Adrenal gland (tissue), 19 donors: ENCODE measurements at places on chromosomes 5 and 9. TPM values are rescaled to one million over a fixed set of nuclear protein-coding genes. Genes with fewer than 3 reads are reported as not detected.

Gene RLN1
- not detected for polyA plus RNA-seq

Gene TAF11L8
- not detected for polyA plus RNA-seq

Gene HRCT1
- not detected for polyA plus RNA-seq

Gene LPAR1
- 9.6 TPM for polyA plus RNA-seq

Gene TAF9
- 152 TPM for polyA plus RNA-seq

Gene TLR4
- 17.6 TPM for polyA plus RNA-seq

Gene PCDHGC4
- 1.0 TPM for polyA plus RNA-seq

Gene NTRK2
- polyA plus RNA-seq, result 2.6 TPM

Gene TMOD1
- 44.0 TPM for polyA plus RNA-seq

Gene CERCAM
- 5.1 TPM for polyA plus RNA-seq

Gene CTNND2
- polyA plus RNA-seq, result 1.8 TPM

Gene RGS3
- polyA plus RNA-seq, result 53.5 TPM

Gene SLC27A6
- polyA plus RNA-seq, result 1.0 TPM

Gene DMRT3
- polyA plus RNA-seq, result 0.07 TPM

Gene ADCY2
- 1.3 TPM for polyA plus RNA-seq

Gene NIPAL4
- not detected for polyA plus RNA-seq

Gene SPINK13
- polyA plus RNA-seq, result 2.1 TPM

Gene PAEP
- not detected for polyA plus RNA-seq

Gene PRDM9
- not detected for polyA plus RNA-seq

Gene POLR3G
- 1.0 TPM for polyA plus RNA-seq

Gene AGXT2
- polyA plus RNA-seq, result not detected

Gene ZCCHC7
- 21.3 TPM for polyA plus RNA-seq

Gene ISOC1
- polyA plus RNA-seq, result 7.6 TPM

Gene LHX2
- not detected for polyA plus RNA-seq

Gene NMUR2
- not detected for polyA plus RNA-seq

Gene MAST4
- 18.2 TPM for polyA plus RNA-seq

Gene CDH9
- polyA plus RNA-seq, result 0.15 TPM

Gene ADAMTS12
- polyA plus RNA-seq, result 5.1 TPM

Gene UBAP1
- polyA plus RNA-seq, result 146 TPM

Gene SLC6A7
- not detected for polyA plus RNA-seq

Gene SYK
- polyA plus RNA-seq, result 3.0 TPM

Gene FGF10
- 1.4 TPM for polyA plus RNA-seq

Gene KLF4
- polyA plus RNA-seq, result 6.9 TPM

Gene TMEM174
- polyA plus RNA-seq, result not detected

Gene SH3GL2
- 0.29 TPM for polyA plus RNA-seq

Gene PRR16
- 5.0 TPM for polyA plus RNA-seq

Gene FOXD4L6
- 0.24 TPM for polyA plus RNA-seq

Gene NRARP
- polyA plus RNA-seq, result 1.1 TPM

Gene BAAT
- polyA plus RNA-seq, result 0.07 TPM

Gene SPATA31A7
- polyA plus RNA-seq, result not detected

Gene LCN9
- not detected for polyA plus RNA-seq

Gene FOXD4L5
- not detected for polyA plus RNA-seq

Gene KIF24
- polyA plus RNA-seq, result 0.80 TPM

Gene YTHDC2
- polyA plus RNA-seq, result 12.6 TPM

Gene IL5
- polyA plus RNA-seq, result not detected

Gene SHISAL2B
- polyA plus RNA-seq, result 0.10 TPM

Gene SMIM33
- polyA plus RNA-seq, result not detected

Gene TMEM252
- not detected for polyA plus RNA-seq

Gene ZNF300
- polyA plus RNA-seq, result 3.3 TPM

Gene CKS2
- polyA plus RNA-seq, result 88.1 TPM
